ENCODE measurements at places on chromosomes 13 and 19.
A peak's percentile ranks its signal among the peaks of the same experiment; 100 is the strongest.

- DNase-seq = no peak
Measured at GRCh38 chr13:30806784-30807183, 71.4 kb downstream of the ALOX5AP start.

DNA sequence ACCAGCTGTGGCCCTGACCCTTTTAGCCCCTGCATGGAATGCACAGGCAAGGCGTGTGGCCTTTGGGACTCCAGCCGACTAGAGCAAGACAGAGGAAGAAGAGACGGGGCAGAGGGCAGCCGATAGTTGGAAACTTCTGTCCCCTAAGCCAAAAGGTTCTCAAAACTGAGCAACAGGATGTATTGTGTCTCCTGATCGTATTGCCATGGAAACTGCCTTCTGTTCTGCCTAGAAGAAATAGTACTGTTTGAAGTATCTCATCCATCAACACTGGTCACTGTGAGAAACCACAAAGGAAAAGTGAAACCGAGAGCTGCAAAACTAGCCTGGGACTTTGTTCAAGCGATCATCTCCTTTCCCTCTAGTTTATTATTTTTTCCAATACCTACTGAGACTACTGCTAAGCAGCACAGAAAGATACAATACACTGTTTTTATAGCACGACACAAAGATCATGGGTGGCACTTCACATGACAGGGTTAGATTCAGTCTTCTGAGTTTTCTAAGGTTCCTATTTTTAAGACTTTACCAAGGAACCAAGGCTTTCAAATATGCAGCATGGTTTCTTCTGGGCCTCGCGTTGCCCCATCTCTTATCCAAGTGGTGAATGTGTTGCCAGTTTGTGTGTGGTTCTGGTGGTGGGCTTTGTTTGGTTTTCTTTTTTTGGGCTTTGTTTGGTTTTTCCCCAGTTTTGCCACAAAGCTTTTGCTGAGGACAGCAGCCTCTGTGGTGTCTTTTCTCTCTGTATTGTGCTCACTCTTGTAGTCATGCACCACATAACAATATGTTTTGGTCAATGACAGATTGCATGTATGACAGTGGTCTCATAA is 49.3 kb upstream of the GPR183 start:
- DNase-seq = no peak

GRCh38 chr19:48627865-48628314 is 8.6 kb downstream of the SPHK2 start:
- no peak for DNase-seq

- no peak for DNase-seq
Measured at GRCh38 chr19:54255105-54255775, 1.8 kb downstream of the LILRB5 start.

DNA sequence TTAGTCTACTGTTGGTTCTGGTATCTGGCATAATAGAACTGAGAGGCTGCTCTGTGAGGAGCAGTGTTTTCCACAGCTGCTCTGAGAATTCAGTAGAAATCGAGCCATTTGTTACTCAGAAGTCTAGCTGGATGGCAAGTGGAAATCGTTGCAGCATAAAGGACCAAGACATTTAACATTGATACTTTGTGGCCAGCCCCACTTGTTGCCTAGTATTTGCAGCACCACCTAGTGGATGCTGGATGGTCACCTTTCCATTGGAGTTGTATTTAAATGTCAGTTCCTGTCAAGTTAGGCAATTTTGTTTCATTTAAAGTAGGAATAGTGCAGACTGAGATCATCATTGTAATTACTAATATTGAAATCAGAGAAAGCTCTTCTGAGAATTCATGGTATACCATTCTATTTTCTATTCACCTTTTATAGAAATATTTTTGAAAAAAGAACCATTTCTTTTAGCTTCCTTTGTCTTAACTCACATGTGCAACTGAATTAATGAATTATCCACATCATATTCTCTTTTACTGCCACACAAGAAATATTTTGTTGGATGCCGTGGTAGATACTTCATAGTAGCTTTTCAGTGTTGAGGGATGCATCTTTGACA is 64.6 kb downstream of the PDS5B start:
- DNase-seq = peak; percentile 34

Data from stimulated activated CD4-positive, alpha-beta T cell treated with anti-CD3 and anti-CD28 coated beads, TNF-alpha, amount 100 ng/mL, for 24 hours (primary cell).